ENCODE measurements at places on chromosomes 13 and 19. TPM values are rescaled to one million over a fixed set of nuclear protein-coding genes. Genes with fewer than 3 reads are reported as not detected.
A peak's percentile ranks its signal among the peaks of the same experiment; 100 is the strongest.

DNA sequence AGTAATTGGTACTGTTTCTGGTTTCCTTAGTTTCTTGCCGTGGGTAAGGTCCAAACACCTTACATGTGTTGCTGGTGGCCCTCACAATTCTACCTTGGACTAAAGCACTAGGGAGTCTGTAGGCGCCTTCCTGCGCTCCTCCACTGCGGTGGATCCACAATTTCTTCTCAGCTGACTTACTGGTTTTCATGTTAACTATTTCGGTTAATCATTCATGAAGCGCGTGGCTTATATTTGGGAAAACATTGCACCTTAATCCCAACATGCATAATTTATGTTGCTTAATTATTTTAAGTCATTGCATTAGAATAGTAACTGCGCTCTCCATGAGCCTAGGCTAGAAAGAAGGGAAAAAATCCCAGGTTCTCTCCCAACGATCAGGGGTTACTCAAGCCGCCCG, 37.7 kb downstream of the ARHGEF7 start:
- ATAC-seq, result no peak

DNA sequence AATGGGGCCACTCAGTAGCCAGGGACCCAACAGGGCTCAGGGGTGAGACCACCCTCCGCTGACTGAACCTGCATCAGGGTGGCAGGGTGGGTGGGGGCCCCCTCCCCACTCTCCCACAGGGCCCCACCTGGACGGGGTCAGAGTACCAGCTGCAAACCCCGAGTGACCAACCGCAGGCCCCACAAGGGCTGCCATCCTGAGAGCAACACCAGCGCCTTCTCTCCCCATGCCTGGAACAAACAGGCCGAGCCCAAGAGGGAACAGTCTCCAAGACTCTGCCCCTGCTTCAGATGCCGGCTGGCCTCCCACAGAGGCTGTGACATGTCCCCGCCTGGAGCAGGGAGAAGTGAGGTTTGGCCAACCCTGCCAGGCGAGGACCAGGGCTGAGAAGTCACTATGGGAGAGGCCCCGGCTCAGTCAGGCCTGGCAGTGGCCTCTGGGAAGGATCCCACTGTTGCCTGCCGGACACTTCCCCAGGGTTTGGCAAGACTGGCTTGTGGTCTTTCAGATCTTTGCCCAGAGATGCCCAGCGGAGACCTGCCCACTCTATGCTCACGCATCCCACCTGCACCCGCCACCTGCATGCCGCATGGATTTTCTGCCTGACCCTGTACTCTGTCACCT, 27.2 kb downstream of the MPND start:
- no peak for ATAC-seq

DNA sequence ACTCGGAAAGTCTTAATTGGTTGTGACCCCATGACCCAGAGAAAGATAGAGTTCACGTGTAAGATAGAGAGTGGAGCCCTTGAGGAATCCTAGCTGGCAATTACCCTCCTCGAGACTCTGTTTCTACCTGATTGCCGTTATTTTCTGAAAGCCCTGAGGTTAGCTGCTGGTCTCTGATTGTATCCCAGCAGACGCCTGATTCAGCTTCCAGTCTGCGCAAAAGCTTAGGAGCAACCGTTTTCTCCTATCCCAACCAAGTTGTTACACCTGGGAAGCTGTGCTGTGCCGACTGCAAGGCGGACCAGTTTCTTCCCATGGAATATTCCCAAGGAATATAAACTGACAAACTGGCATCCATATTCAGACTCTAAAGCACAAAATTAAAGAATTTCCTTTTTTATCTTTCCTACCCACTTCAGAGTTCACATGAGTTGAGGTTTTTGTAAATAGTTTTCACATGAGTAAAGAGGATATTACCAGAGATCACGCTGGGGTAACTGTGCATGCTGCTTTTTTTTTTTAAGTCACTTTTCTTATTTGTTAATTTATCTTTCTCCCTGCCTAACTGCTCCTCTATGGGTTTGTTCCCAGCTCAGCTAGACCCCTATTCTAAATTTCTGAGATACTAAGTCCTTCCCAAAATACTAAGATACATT, 1.5 kb upstream of the TRPC4 start:
- no peak for ATAC-seq

- ATAC-seq, result no peak
Observed at GRCh38 chr19:58355908-58356765, 2.8 kb upstream of the A1BG start.

The KIR2DL4 gene
- total RNA-seq, result not detected

DNA sequence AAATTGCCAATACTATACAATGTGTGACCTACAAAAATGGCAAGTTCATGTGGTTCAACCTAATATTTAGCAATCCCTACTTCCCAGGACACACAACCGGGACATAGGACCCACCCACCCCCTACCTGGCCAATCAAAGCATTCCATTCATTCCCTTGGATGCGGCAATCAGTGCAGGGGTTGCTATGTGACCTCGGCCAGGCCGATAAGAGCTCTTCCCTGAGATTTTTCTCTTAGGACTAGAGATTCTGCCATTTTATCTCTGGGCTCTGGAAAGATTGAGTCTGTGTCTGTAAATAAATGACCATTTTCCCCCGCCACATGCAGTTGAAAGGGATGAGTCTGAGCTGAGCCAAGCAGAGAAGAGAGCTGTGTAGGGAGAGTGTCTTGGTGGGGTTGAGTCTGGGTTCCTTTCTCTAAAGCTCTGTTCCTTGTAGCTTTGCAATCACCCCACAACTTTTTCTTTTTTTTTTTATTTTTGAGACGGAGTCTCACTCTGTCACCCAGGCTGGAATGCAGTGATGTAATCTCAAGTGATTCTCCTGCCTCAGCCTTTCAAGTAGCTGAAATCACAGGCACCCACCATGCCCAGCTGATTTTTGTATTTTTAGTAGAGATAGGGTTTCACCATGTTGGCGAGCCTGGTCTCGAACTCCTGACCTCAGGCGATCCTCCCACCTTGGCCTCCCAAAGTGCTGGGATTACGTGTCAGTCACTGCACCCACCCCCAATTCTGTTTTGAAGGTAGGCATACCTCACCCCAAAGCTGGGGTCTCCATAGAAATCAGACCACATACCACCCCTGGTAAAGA, 7.4 kb downstream of the IFNL1 start:
- ATAC-seq, result no peak

- peak; percentile 33 for ATAC-seq
Observed at GRCh38 chr13:111562716-111563115, 242.3 kb downstream of the TEX29 start.

DNA sequence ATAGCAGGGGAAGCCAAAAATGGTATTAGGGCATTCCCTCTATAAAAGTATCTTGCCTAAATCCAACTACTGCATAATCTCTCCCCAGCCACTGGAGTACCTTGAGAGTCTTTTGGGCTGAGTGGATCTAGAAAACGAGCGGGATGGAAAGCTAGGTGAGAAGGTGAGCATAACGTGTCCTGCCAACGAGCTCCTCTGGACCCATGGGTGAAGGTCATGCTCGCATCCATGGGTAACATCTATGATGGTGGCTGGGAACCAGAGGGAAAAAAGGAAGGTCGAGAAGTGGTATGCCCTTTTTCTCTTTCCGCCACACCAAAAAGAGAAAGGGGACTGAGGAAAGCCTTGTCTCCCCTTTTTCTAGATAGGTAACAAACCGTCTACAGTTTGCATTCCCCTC, 63.0 kb downstream of the ZNF208 start:
- ATAC-seq, result no peak

DNA sequence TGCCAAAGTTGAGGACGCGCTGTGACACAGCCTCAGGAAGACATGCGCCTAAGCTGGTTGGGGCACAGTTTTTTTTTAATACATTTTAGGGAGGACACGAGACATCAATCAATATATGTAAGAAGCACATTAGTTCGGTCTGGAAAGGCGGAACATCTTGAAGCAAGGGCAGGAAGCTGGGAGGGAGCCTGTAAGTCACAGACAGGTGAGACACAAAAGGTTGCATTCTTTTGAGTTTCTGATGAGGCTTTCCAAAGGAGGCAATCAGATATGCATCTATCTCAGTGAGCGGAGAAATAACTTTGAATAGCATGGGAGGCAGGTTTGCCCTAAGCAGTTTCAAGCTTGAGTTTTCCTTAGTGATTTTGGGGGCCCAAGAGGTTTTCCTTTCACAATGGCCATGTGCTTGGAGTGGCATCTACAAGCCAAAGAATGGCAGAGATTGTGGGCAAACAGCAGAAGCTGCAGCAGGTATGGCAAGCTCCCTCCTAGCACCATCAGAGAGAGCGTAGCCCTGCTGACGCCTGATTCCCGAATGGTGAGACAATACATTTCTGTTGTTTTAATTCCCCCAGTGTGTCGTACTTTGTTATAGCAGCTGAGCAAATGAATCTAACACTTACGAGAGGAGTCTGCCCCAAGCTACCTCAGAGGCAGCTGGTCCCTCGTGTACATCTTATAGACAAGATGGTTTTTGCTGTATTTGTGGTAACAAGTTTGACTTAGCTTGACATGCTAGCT, 99.5 kb upstream of the TMTC4 start:
- ATAC-seq, result no peak

GRCh38 chr13:25928941-25929505, 122.8 kb downstream of the SHISA2 start:
- no peak for ATAC-seq

The IRGC gene
- total RNA-seq, result 0.81 TPM

DNA sequence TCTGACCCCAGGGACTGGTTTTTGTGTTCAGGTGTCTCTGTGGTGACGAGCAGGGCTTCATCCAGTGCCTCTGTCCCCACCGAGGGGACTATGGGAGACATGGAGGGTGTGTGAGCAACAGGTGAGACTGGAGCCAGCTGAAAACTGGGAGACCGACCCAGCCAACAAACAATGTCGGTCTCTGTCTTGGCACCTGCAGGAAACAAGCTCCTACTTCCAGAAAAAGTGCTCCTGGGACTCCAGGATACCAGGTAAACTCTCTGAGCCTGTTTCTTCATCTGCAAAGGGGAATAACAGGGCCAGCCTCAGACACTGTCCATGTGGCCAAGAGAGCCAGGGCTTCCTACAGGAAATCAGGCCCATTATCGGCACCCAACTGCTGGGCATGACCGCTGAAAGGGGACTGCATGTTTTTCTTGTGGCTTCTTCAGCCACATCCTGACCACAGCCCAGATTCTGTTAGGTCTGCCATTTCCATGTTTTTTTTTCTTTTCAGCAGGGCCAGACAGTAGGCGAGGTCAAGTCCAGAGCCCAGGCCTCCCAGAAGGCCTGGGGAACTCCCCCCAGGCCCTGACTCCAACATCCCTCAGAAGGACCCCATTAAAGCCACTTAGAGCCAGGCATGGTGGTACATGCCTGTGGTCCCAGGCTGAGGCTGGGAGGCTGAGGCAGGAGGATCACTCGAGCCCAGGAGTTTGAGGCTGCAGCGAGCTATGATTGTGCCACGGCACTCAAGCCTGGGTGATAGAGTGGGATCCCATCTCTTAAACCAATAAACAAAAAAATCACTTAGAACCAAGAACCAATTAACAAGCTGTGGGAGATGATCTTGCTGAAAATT, 836 bp upstream of the BST2 start:
- ATAC-seq, result no peak

GRCh38 chr13:31168736-31169135, 7.0 kb upstream of the HSPH1 start:
- no peak for ATAC-seq

GRCh38 chr13:40116008-40116407, 460.5 kb downstream of the COG6 start:
- peak; percentile 48 for ATAC-seq
